Osteoblast (primary cell): ENCODE measurements at places on chromosomes 6 and 20. TPM values are rescaled to one million over a fixed set of nuclear protein-coding genes. Genes with fewer than 3 reads are reported as not detected.

DPPA5 gene
- not detected in 2 replicates for total RNA-seq

ZSCAN12 gene
- 8.3 and 10.1 TPM in 2 replicates for total RNA-seq

DEFB119 gene
- not detected in 2 replicates for total RNA-seq

C6orf15 gene
- not detected in 2 replicates for total RNA-seq

SLC35F1 gene
- under 0.01 TPM in 1 of 2 replicates, not detected in the other for total RNA-seq

GPR6 gene
- total RNA-seq: not detected in 2 replicates

SLC39A7 gene
- 108 and 109 TPM in 2 replicates for total RNA-seq
